ENCODE measurements at places on chromosomes 2 and 18. TPM values are rescaled to one million over a fixed set of nuclear protein-coding genes. Genes with fewer than 3 reads are reported as not detected.

The PNPT1 gene
- 21.0 TPM for total RNA-seq

DNA sequence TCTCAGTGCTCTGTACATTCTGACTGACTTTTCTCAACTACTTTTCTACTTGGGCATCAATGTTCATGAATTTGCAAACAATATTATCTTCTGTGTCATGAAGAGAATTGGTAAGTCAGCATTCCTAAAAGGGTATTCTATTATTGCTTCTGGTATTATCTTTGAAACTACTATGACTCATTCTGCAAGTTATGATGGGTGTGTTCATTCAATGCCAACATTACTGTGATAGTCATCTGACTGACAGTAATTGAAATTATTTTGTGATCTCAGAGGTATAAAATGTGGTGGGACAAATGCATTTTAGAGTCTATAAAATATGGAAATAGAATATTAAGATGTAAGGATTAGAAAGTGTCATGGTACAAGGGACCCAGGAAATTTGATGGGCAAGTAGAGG, 736.0 kb upstream of the CELF4 start:
- DNase-seq = no peak

- DNase-seq = no peak
Measured at GRCh38 chr2:226079671-226080181, 680.2 kb downstream of the NYAP2 start.

The ARPC2 gene
- 384 TPM for total RNA-seq

DNA sequence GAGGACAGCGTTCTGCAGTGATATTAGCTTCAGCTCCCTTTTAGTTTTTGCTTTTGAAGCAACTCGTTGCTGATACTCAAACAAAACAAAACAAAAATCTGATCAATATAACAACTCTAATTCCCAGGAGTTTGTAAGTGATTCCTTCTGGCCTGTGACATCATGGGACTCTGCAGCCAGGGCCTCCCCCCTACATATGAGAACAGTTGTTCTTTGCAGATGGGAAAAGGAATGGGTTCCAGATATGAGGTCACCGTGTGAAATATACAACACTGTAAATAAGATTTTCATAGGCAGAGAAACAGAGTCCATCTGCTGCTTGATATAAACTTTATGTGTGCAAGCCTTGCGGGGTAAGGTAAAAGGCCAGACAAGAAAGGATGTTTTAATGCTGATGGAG, 56.7 kb downstream of the DIS3L2 start:
- DNase-seq = no peak

The EPB41L3 gene
- 163 TPM for total RNA-seq

GRCh38 chr2:151947813-151948165, 119.6 kb upstream of the ARL5A start:
- no peak for DNase-seq

DNA sequence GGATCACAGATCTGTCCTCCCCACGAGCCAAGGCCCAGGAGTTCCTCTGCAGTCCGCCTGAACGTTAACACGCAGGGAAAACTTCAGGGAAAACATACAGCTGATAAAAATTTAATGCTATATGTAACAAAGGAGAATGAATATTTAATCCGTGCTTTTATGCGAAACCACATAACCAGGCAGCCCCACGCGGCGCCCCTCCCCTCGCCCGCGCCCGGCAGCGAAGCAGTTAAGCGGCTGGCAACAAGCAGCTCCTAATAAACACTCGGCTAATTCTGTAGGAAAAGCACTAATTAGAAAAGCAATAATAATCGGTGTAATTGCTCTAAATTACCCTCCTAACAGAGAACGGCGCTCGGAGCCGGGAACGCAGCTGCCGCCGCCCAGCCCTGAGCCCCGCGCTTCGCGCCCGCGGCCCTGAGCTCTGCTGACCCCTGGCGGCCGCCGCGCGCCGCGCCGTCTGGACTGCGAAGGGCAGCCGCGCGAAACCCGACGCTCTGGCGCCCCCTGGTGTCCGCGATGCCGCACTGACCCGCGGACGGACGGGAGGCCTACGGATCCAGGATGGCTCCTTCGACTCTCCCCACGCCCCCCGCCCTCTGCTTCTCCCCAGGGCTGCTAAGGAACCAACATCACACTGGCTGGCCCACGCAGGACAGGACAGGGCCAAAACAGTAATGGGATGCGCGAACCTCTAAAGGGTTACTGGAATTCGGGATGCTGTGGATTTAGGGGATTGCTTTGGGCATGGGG, 181.4 kb downstream of the SMAD2 start:
- DNase-seq = peak; percentile 58

The REG1B gene
- total RNA-seq = not detected

The DSG1 gene
- total RNA-seq = 0.19 TPM

DNA sequence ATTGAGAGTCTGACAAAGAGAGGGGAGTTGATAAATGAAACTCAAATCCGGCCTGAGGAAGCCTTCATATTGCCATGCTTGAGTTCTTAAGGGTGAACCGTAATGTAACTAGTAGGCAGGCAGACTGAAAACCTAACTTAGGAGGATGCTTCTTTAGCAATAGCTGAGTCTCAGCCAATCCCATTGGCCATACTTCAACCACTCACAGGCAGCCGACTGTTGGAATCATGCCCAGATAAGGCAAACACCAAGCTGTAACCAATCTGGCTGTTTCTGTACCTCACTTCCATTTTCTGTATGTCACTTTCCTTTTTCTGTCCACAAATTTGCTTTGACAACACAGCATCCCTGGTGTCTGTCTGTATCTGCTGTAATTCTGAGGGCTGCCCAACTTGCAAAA, 39.5 kb downstream of the TPRKB start:
- DNase-seq = no peak

DNA sequence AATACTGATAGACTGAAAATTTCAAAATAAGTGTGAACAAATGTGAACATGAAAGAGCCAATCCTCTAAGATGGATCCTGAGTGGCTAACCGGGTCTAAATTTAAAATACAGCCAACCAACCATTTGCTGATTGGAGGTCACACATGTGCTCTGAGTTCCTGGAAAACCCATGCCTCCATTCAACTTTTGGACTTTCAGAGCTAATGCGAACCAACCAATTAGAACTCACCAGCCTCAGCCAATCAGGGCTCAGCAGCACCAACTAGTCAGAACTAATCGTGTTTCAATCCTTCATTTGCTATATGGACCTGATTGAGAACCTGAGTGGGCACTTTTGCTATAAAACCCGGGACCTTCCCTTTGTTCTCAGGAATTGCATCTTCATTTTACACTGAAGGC, 111.5 kb downstream of the MEP1B start:
- no peak for DNase-seq

The TUBA3D gene
- not detected for total RNA-seq

GRCh38 chr2:24592441-24593100, 101.5 kb downstream of the NCOA1 start:
- DNase-seq = no peak

- no peak for DNase-seq
Measured at GRCh38 chr2:127170452-127171197, 49.5 kb downstream of the CYP27C1 start.

The RAX gene
- total RNA-seq = not detected

The IL36G gene
- not detected for total RNA-seq

- DNase-seq = no peak
Measured at GRCh38 chr2:69798909-69799526, 30.4 kb upstream of the GMCL1 start.

DNA sequence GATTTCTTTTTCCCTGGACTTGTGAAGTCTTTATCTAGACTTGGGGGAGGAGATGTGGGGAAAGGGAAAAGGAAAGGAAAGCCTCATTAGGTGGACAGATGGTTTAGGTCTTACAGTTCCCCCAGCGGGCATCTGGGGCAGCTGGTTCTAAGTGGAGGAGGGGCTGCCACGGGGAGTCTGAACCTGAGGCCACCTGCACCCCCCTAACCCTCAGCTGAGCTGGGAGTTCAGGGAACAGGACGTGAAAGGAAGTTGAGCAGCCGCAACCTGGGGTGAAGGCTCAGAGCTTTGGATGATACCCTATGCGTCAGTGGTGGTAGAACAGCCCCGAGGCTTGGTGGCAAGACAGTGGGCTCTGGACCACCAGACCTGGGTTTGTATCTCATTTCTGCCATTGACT, 26.8 kb downstream of the ITM2C start:
- no peak for DNase-seq

GRCh38 chr18:10518595-10519255, 7.1 kb upstream of the NAPG start:
- DNase-seq = no peak

The LAMA3 gene
- 16.9 TPM for total RNA-seq

The SERPINB5 gene
- not detected for total RNA-seq

GRCh38 chr2:2083113-2083758, 247.8 kb downstream of the MYT1L start:
- DNase-seq = no peak

The ARHGAP15 gene
- 14.9 TPM for total RNA-seq

The RRM2 gene
- 1.1 TPM for total RNA-seq

DNA sequence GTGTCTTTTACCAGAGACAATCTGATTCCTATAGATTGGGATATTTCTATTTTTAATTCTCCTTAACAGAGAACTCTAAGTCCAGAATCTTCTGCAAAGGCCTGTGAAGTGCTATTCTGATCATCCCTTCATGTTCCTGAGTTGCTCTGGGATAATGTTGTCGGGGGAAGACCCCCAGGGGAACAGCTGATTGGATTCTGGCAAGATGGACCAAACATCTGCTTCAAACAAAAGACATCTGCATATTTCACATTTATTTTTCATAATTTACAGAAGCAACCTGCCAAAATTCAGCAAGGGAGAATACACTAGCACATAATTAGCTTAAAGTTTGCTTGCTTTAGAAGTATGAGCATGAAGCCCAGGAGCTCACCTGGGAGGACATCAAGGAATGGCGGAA, 116.0 kb upstream of the ETAA1 start:
- no peak for DNase-seq

DNA sequence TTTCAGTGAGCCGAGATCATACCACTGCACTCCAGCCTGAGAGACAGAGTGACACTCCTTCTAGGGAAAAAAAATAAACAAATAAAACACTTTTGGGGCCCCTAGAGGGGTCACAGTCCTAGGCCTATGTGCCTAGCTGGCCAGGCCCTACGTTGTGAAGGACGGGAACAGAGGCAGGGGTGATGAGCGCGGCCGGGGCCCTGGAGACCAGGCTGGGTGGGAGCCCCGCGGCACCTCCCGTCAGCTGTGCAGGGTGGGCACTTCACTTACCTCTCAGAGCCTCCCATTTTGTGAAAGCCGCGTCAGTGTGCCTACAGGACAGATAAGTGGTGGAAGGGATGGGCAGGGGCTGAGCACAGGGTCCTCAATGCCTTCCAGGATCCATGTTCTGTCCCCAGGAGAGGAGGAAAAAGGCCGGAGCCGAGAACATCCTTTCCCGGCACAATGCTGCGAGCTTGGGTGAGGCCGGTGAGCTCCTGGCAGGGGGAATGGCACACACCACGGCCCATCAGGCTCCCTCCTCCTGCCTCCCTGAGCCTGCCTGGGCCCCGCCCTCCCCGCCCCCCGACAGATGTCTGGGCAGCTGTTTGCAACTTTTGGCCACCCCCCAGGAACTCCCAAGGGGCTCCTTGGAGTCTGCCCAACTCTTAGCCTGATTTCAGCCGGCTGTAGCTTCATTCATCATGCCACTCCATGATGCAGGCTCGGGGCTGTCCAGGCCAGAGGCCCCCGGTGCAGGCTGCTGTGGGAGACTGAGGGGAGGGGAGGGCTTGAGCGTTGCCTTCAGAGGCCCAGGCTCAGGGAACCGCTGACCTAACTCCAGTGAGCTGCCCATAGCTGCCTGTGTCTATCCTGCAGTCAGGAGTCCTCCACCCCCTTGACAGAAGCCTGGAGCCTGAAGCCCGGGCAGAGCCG, 196.5 kb downstream of the TFCP2L1 start:
- no peak for DNase-seq

DNA sequence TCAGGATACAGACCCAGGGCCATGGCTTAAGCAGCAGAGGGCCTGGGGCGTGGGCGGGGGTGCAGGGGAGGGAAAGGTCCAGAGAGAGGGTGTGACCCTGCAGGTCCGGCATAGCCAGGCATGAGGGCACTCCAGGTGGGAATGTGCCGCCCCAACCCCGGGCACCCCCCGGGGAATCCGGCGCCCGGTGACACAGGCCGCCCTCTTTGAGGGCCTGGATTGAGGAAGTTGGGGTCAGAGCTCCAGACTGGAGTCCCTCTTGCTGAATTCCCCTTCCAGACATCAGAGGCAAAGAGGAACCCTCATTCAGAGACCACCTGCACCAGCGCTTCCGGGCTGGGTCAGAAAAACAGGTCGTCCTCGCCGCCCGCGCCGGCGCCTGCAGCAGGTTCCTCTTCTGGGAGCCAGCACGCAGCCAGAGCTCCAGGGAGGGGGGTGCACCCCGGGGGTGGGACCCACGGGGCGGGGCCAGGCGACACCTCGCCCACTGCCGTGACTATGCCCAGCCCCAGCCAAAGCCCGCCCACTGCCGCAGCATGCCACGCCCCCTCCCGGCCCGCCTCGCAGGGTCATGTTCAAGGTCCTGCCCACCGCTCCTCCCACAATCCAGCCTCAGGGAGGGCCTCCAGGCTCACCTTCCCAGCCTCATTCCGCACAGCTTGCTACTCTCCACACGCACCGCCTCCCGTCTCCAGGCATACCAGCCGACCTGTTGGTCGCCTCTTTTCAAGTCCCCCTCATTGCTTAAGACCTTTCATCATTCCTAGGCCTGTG, 98.3 kb upstream of the ID2 start:
- DNase-seq = peak; percentile 75

DNA sequence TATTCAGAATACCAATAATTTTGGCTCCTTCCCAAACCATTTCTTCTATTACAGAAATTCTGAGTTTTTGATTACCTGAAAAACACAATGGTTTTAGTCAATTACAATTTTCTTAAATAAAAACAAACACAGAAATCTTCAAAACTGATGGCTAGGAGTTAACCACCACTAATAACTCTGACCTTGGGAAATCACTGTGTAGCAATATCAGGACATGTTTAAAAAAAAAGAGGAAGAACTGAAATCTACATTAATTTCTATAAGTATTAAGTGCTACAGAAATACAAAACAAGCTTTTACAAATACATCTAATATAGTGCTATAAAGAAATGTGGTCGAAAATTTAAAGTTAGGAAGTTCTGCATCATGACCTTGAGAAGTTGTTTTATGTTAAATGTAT, 14.9 kb downstream of the L3MBTL4 start:
- DNase-seq = no peak

DNA sequence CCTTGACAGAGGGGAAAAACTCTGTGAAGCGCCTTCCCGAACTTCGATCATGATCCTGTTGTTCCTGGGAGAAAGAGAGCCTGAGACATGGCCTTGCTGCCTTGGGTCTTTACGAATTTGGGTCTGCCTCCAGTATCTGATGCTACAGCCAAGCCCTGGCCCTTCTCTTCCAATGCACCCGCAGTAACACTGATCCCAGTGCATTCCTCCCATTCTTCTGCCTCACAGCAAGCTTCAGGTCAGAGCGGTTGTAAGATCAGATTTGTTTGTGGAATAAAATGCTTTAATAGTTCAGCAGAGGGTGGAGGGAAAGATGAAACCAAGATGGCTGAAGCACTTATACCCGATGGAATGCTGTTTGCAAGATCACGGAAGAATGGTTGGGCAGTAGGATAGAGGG, 196.7 kb upstream of the SIX2 start:
- no peak for DNase-seq

The ANKRD29 gene
- 8.1 TPM for total RNA-seq

GRCh38 chr18:3183103-3183717, 36.6 kb downstream of the MYOM1 start:
- DNase-seq = no peak

- no peak for DNase-seq
Measured at GRCh38 chr2:205617905-205618304, 64.4 kb upstream of the NRP2 start.

- DNase-seq = no peak
Measured at GRCh38 chr18:48937869-48938750, 12.7 kb downstream of the SMAD7 start.

- no peak for DNase-seq
Measured at GRCh38 chr2:45483997-45484396, 127.1 kb downstream of the SRBD1 start.

- DNase-seq = no peak
Measured at GRCh38 chr18:58661423-58661822, 9.8 kb upstream of the MALT1 start.
